T-helper 2 cell treated with Interferon-gamma antibody and Interleukin-4, amounts not matched to agents 5 μg/mL and 100 μg/mL, for 36 hours (primary cell): ENCODE measurements at places on chromosomes 5 and 9.

GRCh38 chr9:77926371-77926878 is 105.2 kb downstream of the GNAQ start:
- H3K27me3 ChIP-seq, result no peaks in the 10 kb centered on the region
- H3K4me3 ChIP-seq, result peak overlapping the region; percentile 42
- DNase-seq, result no peak
- peak overlapping the region; percentile 69 for H3K27ac ChIP-seq
- H3K36me3 ChIP-seq, result peaks cover 36% of the 10 kb centered on the region
- peaks cover 42% of the 10 kb centered on the region for H3K4me1 ChIP-seq

- peaks cover 2% of the 10 kb centered on the region for H3K27me3 ChIP-seq
- H3K4me3 ChIP-seq, result no peak overlapping the region
- no peak overlapping the region for H3K27ac ChIP-seq
- no peak for DNase-seq
- H3K4me1 ChIP-seq, result no peaks in the 10 kb centered on the region
Measured at GRCh38 chr5:172744123-172745104, 26.6 kb downstream of the DUSP1 start.

DNA sequence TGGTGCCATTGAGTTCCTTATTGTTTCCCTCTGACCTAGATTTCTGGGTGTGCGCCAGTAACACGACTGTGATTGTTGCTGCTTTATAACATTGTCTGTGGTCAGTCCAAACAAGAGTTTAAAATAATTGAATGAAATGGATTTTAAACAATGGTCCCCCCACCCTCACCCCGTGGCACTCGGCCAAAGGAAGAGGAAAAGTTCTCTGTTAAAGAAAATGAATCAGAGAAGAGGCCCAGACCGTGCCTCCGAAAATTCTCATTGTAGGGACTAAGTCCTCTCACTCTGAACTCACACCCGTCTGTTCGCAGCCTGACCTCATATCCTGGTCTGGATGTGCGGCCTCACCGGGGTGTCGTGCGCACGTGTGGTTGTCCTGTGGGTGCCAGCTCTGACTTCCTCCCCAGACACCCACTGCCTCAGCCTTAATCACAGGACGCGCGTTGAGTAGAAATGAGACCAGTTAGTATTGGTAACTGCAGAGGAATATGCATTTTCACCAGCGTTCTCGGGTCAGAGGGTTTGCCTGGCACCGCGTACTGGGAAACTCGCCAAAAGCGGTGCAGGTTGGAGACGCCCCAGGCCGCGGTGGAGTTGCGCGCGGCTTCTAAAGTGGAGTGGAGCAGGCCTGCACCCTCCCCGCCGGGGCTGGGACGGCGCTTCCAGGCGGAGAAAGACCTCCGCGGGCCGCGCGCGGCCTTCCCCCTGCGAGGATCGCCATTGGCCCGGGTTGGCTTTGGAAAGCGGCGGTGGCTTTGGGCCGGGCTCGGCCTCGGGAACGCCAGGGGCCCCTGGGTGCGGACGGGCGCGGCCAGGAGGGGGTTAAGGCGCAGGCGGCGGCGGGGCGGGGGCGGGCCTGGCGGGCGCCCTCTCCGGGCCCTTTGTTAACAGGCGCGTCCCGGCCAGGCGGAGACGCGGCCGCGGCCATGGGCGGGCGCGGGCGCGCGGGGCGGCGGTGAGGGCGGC is at the start of gene ABL1:
Gene ABL1 (plus strand): TSS at position 884 of the 966 bp plus-strand sequence. CDS start 193 bp downstream, outside the sequence.
- peak; percentile 78 for DNase-seq
- H3K4me3 ChIP-seq, result peak within 1 kb of the TSS; percentile 100
- H3K27ac ChIP-seq, result peak within 1 kb of the TSS; percentile 100
- peaks cover 23% of the 10 kb centered on the region for H3K4me1 ChIP-seq
- H3K36me3 ChIP-seq, result peaks cover 4% of the 10 kb centered on the region

- no peak overlapping the region for H3K27ac ChIP-seq
- peaks cover 52% of the 10 kb centered on the region for H3K4me1 ChIP-seq
- H3K36me3 ChIP-seq, result peaks cover 33% of the 10 kb centered on the region
Measured at GRCh38 chr9:127907867-127908659, 8.7 kb upstream of the ST6GALNAC6 start.

DNA sequence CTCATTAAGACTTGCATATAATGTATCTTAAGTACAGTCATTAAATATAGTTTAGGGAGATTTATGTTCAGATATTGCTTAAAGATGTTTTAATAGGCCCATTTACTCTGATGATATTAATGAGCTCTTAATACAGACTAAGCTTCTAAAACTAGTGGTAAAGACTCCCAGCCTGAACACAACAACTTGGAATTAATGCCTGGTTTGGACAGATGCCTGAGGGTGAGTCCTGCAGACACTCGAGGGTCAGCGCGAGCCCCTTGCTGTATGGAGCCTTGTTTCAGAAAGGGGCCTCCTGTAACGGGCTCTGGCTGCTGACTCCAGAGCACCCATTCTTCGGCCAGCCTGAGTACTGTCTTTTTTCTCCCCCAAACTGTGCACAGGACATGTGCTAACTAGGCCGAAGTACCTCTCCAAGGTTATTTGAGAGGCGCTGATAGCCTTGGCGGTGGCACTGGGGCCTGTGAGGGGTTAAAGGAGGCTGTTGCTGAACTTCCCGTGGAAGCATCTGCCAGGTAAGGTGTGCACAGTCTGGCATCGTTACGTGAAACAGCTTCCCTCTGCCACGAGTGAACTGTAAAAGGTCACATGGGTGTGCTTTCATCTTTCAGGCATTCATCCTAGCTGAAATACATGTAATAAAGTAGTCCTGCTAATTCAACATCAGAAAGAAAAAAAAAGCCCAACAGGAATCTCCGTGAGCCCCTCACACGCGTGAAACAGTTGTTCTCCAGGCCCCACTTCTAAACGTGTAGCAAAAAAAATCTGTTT is 113.4 kb downstream of the MVB12B start:
- no peak overlapping the region for H3K27ac ChIP-seq
- DNase-seq, result no peak
- H3K4me1 ChIP-seq, result peaks cover 21% of the 10 kb centered on the region
- H3K27me3 ChIP-seq, result peaks cover 24% of the 10 kb centered on the region
- H3K36me3 ChIP-seq, result no peaks in the 10 kb centered on the region
- H3K4me3 ChIP-seq, result no peak overlapping the region

- H3K4me3 ChIP-seq, result no peak overlapping the region
- no peak overlapping the region for H3K27ac ChIP-seq
- no peak for DNase-seq
Measured at GRCh38 chr5:12343558-12343957, 439.3 kb upstream of the CTNND2 start.

- H3K36me3 ChIP-seq, result peaks cover 72% of the 10 kb centered on the region
- no peaks in the 10 kb centered on the region for H3K27me3 ChIP-seq
- no peak overlapping the region for H3K27ac ChIP-seq
Measured at GRCh38 chr9:91338681-91339080, 23.0 kb downstream of the AUH start.

DNA sequence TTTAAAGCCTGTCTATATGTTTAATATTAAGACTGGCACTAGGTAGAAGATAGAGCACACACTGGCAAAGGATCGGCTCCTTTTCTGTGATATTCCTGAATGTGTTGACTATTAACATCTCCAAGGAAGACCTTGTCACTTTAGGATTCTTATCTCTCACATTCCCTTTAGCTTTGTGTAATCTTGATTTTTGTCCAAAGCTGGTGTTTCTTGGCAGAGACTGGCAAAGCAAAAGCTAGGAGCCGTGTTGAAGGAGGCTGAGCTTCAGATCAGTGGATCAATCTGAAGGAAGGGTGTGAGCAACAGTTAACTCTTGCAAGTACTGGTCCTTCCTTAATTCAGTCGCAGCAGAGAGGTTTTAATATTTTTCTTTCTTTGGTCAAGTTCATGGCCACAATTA is 830.4 kb upstream of the ZNF608 start:
- no peak overlapping the region for H3K4me3 ChIP-seq
- H3K4me1 ChIP-seq, result no peaks in the 10 kb centered on the region
- no peak for DNase-seq
- H3K27ac ChIP-seq, result no peak overlapping the region
- H3K27me3 ChIP-seq, result no peaks in the 10 kb centered on the region

GRCh38 chr5:75843319-75843718 is 126.1 kb upstream of the POC5 start:
- no peak for DNase-seq
- H3K27ac ChIP-seq, result no peak overlapping the region
- peaks cover 2% of the 10 kb centered on the region for H3K27me3 ChIP-seq
- H3K4me3 ChIP-seq, result no peak overlapping the region

GRCh38 chr5:143313298-143313852 is 90.1 kb downstream of the NR3C1 start:
- no peaks in the 10 kb centered on the region for H3K27me3 ChIP-seq
- peaks cover 49% of the 10 kb centered on the region for H3K36me3 ChIP-seq
- H3K4me1 ChIP-seq, result peaks cover 11% of the 10 kb centered on the region

DNA sequence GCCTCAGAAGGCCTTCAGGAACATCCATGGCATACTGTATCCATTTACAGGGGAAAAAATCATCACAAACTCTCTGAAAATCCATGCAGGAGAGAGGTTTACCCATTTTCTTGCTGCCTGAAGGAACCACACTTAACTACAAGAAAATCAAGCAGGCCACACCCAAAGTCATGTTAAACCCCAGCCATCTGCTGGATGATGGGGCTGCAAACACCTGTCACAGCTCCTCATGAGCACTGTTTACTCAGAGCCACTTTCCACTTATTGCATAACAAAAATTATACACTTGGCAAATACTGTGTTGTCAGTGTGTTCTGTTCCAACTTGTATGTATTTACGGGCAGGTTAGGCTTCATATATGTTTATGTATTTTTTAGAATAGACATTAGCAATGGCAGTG is 35.8 kb downstream of the PPIC start:
- H3K36me3 ChIP-seq, result no peaks in the 10 kb centered on the region
- H3K4me1 ChIP-seq, result no peaks in the 10 kb centered on the region
- H3K27me3 ChIP-seq, result peaks cover 8% of the 10 kb centered on the region
- no peak overlapping the region for H3K4me3 ChIP-seq

- H3K27me3 ChIP-seq, result no peaks in the 10 kb centered on the region
Measured at GRCh38 chr5:16147179-16147900, 32.3 kb downstream of the MARCHF11 start.

DNA sequence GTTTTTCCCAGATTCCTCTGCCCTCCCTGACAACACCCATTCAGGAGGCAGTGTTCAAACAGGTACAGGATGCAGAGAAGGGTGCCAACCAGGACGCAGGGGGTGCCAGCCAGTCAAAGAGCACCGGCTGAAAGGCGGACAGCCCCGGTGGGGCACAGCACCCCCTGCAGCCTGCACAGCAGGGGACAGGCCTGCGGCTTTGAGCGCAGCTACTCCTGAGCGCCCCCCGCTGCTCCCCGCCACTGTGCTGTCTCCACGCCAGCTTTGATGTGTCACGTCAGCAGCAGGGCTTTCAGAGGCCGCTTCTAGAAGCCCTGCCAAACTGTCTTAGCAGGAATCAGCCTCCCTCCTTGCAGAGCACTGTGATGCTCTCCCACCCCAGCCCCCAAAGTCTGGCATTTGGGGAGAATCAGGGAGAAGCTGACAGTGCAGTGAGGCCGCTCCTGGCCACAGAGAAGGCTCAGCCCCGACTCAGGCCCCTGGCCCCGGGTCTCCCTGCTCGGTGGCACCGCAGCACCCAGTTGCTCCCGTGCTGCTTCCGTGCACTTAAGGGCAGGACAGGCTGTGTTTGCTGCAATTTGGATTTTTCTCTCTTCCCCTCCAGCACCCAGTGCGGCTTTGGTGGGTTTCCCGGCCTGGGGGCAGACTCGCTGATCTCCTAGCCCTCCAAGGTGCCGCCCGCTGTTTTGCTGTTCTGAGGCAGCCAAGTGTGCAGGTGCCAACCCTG is 20.3 kb downstream of the AK8 start:
- H3K27me3 ChIP-seq, result peaks cover 2% of the 10 kb centered on the region
- no peak for DNase-seq
- H3K36me3 ChIP-seq, result no peaks in the 10 kb centered on the region
- no peak overlapping the region for H3K27ac ChIP-seq
- no peak overlapping the region for H3K4me3 ChIP-seq
- peaks cover 1% of the 10 kb centered on the region for H3K4me1 ChIP-seq

DNA sequence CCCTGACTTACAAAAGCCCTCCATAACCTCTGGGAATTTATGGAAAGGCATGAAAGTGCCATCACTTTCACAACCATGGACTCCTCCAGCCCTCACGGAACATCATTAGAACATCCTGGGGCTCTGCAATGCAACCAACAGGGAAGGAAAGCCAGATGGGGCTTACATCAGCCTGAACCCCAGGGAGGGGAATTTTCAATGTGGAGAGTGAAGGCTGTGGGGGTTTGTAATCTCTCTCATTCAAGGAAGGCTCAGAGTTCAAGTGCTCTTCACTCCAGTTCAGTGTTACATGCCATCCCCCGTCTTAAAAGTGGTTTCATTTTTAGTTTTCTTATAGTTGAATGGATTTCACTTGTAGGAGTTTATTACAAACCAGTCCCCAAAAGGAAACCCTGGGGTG is 5.7 kb downstream of the SPRY4 start:
- H3K27ac ChIP-seq, result no peak overlapping the region
- peaks cover 35% of the 10 kb centered on the region for H3K4me1 ChIP-seq
- H3K27me3 ChIP-seq, result peaks cover 21% of the 10 kb centered on the region
- H3K4me3 ChIP-seq, result peak overlapping the region; percentile 41
- no peaks in the 10 kb centered on the region for H3K36me3 ChIP-seq
- DNase-seq, result no peak

GRCh38 chr5:172758077-172758833 is 12.7 kb downstream of the DUSP1 start:
- H3K4me3 ChIP-seq, result no peak overlapping the region
- no peaks in the 10 kb centered on the region for H3K4me1 ChIP-seq
- H3K27ac ChIP-seq, result no peak overlapping the region

DNA sequence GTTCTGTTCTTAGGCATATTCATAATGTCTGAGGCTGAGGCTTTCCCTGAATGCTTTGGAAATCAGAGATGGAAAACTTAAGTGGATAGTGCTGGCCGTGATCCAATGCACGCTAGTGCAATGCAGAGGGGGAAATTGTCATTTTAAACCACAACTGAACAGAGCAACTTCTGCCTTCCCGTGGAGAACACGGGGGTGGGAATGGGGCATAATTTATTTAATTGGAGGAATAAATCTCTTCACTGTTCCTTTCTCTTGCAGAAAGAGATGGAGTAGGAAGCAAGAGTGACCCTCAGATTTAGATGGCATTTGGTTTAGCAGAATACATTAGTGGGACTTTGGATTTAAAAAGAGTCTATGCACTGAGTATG is 22.9 kb upstream of the NREP start:
- no peak overlapping the region for H3K4me3 ChIP-seq
- no peak overlapping the region for H3K27ac ChIP-seq
- no peak for DNase-seq
- peaks cover 25% of the 10 kb centered on the region for H3K27me3 ChIP-seq

- no peak overlapping the region for H3K27ac ChIP-seq
- no peak for DNase-seq
- H3K27me3 ChIP-seq, result no peaks in the 10 kb centered on the region
- no peaks in the 10 kb centered on the region for H3K4me1 ChIP-seq
Measured at GRCh38 chr9:16974436-16974835, 104.0 kb upstream of the BNC2 start.

DNA sequence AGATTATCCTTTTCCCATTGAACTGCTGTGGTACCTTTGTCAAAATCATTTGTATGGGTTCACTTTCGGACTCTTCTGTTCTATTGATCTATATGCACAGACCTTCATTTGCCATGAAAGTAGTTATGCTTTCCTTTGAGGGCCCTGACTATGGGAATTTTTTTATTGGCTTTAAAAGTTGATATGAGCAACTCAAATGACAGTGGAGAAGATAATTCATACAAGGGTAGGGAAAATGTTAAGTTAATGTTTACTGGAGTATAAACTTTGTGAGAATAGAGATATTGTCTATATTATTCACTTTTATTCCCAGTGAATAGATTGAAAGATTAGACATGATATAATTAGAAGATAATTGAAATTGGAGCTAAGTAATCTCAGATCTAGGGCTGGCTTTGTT is 94.8 kb downstream of the ATP10B start:
- H3K4me3 ChIP-seq, result no peak overlapping the region
- no peak for DNase-seq
- H3K27me3 ChIP-seq, result peaks cover 2% of the 10 kb centered on the region
- no peak overlapping the region for H3K27ac ChIP-seq
- H3K36me3 ChIP-seq, result no peaks in the 10 kb centered on the region
